Cardiac septum (tissue), 1 donor: ENCODE measurements at places on chromosomes 7 and 10. TPM values are rescaled to one million over a fixed set of nuclear protein-coding genes. Genes with fewer than 3 reads are reported as not detected.

Gene PDK4
- 49.0 TPM for total RNA-seq

Gene DIP2C
- 28.8 TPM for total RNA-seq

Gene GHRHR
- not detected for total RNA-seq

Gene FOXL3
- not detected for total RNA-seq

Gene UMAD1
- 16.3 TPM for total RNA-seq

DNA sequence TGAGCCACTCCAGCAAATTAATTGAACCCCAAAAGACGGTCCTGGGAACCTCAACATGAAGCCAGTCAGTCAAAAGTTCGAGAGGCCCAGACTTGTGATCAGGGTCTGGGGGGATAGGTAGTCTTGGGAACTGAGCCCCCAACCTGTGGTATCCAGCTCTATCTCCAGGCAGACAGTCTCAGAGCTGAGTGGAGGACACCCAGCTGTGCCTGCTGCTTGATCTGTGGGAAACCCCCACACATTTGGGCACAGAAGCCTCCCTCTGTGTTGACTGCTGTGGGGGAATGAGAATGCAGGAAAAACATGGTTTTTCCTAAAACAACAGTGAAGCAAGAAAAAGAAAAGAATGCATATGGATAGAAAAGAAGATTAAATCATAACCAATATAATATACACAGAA lies 16.3 kb upstream of the SNX8 start:
- no peak for DNase-seq

DNA sequence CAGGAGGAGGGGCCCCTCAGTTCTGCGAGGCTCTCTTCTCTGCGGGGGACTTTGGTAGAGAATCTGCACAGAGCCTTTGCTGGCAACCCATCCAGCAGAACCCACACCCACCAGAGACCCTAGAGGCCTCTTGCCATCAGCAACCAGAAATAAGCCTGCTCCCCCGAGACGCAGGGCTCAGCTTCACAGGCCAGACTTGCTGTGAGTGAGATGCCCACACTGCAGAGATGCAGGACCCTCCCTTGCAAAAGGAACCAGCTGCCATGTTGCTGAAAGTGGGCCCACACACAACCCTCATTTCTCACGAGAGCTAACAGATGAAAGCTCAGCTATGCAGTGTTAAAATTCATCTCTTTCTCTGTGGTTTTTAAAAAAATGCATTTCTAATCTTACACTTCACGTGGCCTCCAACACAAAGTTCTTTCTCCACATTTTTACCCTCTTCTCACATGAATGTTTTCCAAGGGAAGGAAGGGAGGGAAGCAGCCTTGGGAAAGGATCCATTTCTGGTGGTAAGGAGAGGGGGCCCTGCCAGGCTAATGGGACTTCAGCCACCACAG lies 171.6 kb downstream of the CCDC3 start:
- DNase-seq: no peak

DNA sequence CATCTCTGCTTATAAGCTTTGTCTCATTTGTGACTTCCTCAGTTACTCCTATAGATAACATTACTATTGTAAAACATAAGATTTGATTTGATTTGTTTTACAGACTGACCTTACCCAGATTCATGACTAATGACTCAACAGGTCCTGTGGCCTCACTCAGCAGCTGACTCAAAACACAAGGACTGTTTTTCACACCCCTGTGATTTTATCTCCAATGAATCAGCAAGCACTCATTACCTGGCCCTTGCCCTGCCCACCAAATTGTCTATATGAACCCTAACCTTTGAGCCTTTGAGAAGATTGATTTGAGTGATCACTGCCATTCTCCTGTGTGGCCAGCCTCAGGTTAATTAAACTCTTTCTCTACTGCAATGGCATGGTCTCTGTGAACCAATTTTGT lies 1064.6 kb upstream of the LRRTM3 start:
- DNase-seq: no peak

DNA sequence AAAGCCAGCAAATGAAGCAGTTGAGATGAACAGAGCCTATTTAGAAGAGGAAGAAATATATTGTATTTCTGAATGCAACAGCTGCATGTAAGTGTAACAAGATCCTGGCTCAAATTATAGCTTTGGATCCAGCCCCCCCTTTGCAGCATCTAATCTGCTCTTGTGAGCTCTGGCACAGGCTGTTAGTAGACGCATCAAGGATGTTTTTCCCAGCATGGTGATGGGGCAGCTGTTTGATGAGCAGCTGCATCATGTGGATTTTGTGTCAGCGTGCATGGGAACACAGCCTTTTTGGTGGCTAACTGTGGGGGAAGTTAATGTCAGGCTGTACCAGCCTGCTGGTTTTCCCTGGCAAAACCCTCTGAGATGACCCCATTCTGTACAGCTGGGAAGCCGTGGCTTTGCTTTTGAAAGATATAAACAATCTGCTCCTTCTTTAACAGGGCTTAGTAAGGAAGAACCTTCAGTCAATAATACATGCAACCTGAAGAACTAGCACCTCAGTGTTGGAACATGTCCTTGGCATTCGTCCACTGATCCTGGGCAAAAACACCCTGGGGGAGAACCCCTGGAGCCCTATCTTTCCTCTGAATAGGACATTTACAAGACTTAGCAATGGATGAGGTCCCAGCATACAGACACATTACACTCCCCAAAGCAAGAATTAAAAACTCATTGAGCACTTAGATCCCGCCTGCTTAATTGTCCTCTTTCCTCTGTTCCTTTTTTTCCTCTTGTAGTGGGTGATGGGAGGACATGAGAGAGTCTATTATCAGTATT lies 70.6 kb downstream of the NPS start:
- DNase-seq: no peak

DNA sequence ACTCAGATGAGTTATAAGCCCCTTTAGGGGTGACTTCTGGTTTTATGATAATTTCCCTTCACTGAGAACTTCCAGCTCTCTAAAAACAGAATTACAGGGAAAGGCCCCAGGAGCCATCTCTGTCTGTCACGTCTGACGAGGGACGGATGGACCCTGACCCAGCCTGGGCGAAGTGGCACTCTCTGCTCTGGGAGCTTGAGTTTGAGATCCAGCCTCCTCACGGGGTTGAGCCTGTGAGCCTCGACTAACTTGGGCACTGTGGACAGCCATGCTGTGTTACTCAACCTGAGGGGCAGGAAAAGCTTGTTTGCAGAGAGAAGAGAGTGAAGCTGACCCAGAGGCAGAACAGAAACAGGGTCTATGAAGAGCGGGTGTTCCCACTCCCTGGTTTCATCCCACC lies 54.6 kb upstream of the MNX1 start:
- no peak for DNase-seq

- no peak for DNase-seq
Measured at GRCh38 chr10:103849880-103850571, 5.3 kb downstream of the SH3PXD2A start.

DNA sequence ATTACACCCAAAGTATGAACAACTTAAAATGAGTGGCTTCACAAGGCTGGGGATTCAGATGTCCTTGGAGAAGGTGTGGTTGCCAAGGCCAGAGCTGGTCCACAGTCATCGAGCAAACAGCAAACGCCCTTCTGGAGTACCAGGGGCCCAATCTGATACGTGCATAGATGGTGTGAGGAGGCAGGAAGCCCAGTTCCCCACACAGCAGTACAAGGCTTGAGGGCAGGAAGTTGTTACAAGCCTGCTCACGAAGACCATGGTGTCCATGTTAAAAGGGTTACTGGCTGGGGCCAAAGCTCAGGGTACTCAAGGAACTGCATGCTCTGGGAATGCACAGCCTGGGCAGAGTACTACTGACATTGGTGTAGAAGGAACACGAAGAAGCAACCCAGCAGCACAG lies 4.6 kb upstream of the ANKRD26 start:
- no peak for DNase-seq

DNA sequence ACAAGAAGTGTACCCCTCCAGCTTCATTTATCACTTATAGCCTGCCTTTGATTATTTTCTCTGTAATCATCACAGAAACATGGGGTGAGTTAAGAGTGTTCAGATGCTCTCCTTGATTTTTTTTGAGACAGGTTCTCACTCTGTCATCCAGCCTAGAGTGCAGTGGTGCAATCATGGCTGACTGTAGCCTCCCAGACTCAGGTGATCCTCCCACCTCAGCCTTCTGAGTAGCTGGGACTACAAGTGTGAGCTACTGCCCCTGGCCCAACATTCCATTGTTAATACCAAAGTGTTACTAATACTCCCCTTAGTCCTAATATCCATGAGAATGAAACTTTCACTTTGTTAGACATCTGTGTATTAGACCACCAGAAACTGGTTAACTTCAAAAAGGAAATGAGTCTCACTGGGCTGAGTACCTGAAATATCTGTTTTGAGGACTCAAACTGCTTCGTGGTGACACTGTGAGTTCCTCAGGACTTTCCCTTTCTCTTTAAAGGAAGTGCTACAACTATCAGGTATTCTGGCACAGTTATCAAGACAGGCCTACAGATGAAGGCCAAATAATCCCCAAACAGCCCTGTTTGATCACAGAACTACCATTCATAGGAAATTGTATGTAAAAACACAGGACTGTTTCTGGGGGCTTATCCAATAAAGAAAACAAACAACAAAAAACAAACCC lies 20.5 kb upstream of the CFAP70 start:
- DNase-seq: no peak

GRCh38 chr7:3404501-3404900 lies 103.4 kb downstream of the SDK1 start:
- DNase-seq: no peak

DNA sequence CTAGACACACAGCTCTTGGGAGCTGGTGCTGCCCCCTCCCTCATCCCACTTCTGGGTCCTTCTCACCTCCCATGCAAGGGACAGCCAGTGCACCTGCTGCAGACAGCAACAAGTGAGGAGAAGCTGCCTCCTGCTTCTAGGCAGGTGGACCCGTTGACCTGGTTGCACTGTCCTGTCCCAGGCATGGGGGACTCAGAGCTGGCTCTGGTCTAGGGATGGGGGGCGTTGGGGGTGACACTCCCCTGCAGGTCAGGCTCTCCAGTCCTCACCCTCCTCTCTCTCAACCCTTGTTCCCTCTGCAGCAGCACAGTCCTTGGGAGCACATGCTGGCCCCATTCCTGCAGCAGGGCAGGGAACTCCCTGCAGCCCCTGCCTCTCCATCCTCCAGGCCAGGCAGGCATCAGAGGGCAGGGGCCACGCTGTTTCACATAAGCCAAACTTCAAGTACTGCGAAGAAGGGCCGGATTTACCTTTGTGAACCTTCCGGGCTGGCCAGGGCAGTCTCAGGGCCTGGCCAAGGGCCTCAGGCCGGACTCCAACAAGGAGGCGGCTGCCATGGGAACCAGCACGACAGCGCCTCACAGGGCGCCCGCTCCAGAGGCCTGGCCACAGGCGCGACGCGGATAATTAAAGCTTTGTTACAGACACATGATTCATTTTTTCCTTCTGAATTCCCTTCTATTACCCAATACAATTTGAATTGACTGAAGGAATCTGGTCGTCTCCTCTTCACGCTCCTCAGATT lies 48.5 kb downstream of the RASGEF1A start:
- no peak for DNase-seq
